ENCODE measurements at places on chromosomes 11 and 22. TPM values are rescaled to one million over a fixed set of nuclear protein-coding genes. Genes with fewer than 3 reads are reported as not detected.

GUCY1A2 gene
- 0.50 TPM for total RNA-seq

IL10RA gene
- 0.26 TPM for total RNA-seq

HPX gene
- total RNA-seq, result 0.83 TPM

KRTAP5-1 gene
- not detected for total RNA-seq

SLC16A8 gene
- total RNA-seq, result under 0.01 TPM

CD59 gene
- 380 TPM for total RNA-seq

BARX2 gene
- not detected for total RNA-seq

NPTXR gene
- 2.0 TPM for total RNA-seq

CEP164 gene
- 33.5 TPM for total RNA-seq

HEPN1 gene
- not detected for total RNA-seq

INPP5J gene
- total RNA-seq, result 0.26 TPM

RELT gene
- 0.77 TPM for total RNA-seq

CYP2D6 gene
- 0.33 TPM for total RNA-seq

THOC5 gene
- total RNA-seq, result 47.8 TPM

SULT4A1 gene
- total RNA-seq, result under 0.01 TPM

AQP11 gene
- 11.2 TPM for total RNA-seq

DNA sequence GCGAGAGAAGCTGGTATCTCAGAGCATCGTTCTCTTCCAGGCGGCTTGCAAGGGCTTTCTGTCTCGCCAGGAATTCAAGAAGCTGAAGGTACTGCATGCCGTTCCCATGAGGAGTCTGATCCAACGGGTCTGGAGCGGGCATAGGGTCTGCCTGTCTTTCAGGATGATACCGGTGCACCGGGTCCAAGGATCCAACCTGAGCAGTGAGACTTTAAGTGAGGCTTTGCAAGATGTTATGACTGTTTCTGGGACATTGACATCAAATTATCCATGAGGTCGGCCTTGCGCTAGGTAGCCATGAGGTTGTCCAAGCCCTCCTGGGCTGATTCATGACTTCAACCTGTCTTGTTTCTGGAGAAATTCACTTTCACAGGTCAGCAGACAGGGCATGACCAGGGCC is 132.3 kb downstream of the MYO18B start:
- DNase-seq, result no peak

DNA sequence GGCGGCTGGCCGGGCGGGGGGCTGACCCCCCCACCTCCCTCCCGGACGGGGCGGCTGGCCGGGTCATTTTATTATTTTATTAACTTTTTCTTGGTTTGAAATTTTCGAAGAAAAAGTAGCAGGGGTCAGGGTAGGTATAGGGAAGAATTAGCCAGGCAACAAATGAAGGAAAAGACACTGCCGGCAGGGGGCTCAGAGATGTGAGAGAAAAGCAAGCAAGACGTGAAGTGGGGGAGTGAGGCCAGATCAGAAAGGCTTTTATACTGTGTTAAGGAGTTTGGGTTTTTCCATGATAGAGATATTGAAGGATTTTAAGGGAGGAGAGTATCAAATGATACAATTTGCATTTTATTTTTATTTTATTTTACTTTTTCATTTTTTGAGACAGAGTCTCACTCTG is 19.0 kb downstream of the RNF214 start:
- no peak for DNase-seq

DNA sequence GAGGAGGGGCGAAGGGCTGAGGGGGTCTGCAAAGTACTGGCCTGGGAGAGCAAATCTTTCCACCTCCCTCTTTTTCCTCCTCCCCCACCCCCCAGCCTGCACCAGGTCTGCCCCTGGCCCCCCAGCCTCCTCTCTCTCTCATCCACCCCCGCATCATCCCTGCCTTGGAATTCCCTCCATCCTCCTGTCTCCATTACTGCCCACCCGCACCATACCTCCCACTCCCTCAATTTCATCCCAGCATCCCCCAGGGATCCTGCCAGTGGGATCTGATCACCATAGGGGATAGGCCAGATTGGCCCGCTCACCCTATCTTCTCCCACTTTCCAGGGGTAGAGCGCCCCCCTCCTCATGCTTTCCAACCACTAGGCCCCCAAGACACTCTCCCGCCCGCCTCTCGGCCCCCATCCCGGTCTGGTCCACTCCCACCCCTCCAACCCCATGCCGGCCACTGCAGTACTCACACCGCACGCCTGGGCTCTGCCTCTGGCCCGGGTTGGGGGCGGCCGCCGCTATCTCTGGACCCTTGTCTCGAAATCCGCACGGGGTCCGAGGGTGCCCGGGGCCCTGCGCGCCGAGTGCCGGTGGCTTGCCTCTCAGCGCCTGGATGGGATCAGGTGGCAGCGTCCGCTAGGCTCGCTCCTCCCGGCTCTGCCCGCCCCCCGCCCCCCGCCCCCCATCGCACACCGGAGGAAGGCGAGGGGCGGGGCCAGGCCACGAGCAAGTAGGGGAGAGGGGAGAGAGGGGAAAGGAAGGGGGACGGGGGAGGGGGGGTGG is at the start of gene GAL3ST3:
Gene GAL3ST3, minus strand, starts transcription at position 615 of the 777 bp plus-strand sequence. CDS start 3,746 bp downstream, outside the sequence.
- DNase-seq, result no peak

- no peak for DNase-seq
Measured at GRCh38 chr22:19875531-19876313, 21.0 kb upstream of the GNB1L start.

DNA sequence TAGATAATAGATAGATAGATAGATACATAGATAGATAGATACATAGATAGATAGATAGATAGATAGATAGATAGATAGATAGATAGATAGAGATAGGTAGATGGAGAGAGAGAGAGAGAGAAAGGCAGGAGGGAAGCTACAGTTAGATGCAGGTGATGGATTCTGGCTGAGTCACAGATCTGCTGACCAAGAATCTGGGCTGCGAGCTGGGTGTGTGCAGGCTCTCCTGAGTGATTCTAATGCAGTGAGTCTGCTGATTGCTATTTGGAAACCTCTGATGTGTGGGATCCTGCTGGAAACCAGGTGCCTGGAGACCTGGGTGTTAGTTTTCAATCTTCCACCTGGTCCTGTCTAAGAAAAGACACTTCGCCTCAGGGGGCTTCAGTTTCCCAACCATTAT is 1441.8 kb downstream of the TBC1D22A start:
- DNase-seq, result no peak

GRCh38 chr11:67303835-67304411 is 593 bp downstream of the SSH3 start:
- DNase-seq, result no peak

GRCh38 chr11:107203656-107204055 is 185.4 kb upstream of the GUCY1A2 start:
- no peak for DNase-seq

DNA sequence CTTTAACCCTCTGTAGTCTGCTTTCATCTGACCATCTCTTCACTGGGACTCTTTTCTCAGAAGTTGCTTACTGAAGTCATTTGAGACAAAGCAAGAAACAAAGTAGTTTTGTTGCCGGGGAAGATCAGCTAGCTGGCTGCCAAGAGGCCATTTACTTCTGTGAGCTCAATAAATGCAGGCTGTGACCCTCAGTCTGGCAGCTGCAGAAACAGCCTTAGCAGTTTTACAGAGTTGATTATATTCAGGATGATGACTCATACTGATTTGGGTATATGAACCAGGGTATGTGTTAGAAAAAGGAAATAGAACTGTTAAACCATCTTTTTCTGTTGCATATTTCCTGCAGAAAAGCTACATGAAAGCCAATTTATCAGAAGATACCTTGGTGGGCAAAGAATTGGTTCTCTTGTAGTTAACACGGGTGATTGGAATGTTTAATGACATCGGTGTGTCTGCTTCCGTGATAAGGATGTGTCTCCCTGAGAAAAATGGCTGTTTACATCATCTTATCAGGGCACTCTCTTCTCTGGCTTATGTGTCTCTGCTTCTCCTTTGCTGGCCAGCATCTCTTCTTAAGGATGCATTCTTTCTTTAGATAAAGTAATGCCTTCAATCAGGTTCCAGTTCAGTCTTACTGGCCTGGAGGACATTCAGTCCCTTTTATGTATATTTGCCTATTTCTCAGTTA is 18.5 kb downstream of the FIBIN start:
- peak; percentile 88 for DNase-seq

DNA sequence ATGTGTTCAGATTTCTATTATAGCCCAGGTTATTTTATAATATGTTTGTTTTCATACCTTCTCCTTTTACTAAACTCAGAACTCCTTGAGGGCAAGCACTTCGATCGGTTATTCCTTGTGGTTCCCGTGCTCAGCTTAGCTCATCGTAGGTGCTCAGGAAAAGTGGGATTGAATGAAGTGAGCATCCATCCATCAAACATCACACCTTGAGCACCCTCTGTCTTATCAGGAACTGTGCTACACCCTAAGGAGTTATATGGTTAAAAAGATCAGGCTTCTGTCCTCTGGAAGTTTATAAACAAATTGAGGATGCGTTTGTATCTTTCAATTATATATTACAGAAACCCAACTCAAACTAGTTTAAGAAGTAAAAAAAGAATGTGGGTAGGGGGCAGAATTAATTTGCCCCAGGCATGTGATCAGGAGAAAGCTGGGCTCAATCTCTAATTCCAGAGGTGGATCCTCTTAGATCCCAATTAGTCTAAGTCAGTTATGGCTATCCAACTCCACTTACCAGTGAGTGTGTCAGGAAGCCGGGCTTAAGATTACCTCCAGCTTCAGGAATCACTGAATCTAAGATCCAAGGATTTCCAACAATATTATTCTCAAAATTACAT is 59.9 kb upstream of the RRAS2 start:
- no peak for DNase-seq

- no peak for DNase-seq
Measured at GRCh38 chr11:128666397-128666796, 27.5 kb upstream of the FLI1 start.

DNA sequence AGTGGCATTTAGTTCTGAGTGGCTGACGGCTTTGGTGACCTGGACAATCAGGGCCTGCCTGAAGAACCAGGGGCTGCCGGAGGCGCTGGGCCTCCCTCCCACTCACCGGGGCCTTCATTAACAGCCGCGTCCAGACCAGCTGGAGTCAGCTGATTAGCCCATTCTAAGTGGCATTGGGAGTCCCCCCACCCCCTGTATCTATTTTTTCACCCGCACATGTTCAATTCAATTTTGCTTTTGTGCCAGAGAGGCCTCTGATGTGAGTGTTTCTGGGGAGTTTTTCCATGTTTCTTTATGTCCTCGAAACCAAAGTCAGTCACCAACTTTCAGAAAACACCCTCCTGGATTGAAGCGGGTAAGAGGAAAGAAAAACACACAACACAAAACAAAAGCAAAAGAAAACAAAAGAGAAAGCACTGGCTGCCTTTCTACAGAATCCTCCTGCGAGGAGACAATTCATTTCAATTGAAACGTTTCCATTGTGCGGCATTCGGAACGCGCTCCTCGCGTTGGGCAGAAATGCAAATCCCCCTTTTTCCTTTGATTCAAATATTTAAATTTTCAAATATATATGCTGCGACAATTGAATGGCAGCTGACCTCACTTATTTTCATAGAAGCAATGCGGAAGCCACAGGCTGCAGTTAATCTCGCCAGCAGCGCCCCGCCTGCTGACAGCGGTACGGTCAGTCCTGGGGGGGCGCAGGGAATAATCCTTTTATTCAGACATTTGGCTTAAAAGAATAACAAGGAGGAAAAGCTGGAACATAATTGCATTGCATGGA is 17.7 kb downstream of the CDKN1C start:
- no peak for DNase-seq

GRCh38 chr11:108160970-108161566 is 39.7 kb downstream of the ACAT1 start:
- no peak for DNase-seq

- no peak for DNase-seq
Measured at GRCh38 chr11:76863196-76863777, 2.6 kb downstream of the ACER3 start.

GRCh38 chr11:130937051-130937450 is 20.8 kb upstream of the SNX19 start:
- DNase-seq, result no peak

GRCh38 chr11:81380395-81380794 is 1353.3 kb downstream of the FAM181B start:
- DNase-seq, result no peak

DNA sequence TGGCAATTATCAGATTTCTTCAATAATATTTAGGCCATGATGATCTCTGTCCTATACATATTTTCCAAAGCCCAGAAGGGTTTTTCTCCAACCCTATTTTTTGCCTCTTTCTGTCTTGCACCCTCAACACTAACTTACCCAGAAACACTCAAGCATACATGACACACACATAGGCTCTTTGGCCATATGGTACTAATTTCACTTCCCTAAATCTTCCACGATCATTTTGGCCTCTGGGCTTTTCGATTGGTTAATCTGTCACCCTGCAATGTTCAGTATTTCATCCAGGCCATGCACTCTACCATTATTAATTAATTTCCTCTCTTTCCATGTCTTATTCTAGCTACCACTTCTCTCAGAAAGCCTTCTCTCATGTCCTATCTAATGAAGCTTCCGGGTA is 59.8 kb downstream of the LUZP2 start:
- no peak for DNase-seq

DNA sequence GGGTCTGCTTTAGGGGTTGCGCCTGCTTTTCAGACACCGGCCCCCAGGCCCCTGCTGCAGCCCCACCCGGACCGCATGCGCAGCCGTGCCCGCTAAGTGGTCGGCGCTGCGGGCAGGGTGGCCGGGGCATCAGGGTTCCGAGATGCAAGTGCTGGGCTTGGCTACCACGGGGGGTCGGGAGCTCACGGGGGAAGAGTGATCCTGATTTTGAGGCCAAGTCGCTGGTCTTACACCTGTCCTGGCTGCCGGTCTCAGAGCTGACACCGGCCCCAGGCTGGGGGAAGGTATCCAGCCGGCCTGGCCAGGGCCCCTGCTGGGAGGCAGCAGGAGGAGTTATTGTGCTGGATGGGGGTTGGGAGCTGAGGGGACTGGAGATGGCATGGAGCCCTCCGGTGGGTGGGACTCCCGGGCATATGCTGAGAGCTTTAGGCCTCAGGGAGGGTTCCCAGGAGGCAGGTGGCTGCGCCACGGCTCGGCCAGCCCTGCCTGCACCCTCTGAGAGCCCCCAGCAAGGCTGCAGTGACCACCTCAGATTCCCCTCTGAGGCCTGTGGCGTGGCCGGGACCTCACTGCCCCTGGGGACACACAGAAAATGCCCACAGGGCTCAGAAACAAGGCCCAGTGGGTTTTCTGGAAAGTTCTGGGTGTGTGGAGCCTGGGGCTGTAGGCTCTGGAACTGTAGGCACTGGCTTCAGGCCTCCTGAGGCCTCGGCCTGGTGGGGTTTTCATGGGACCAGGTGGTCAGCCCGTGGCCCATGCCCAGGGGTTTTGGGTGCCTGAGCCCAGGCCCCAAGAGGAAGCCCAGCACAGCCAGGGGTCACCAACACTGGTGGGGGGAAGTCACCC is 4.4 kb upstream of the MUC5AC start:
- DNase-seq, result peak; percentile 6

GRCh38 chr11:134655189-134655989 is 243.3 kb upstream of the B3GAT1 start:
- DNase-seq, result no peak

GRCh38 chr11:123313262-123313661 is 116.8 kb upstream of the GRAMD1B start:
- DNase-seq, result no peak

DNA sequence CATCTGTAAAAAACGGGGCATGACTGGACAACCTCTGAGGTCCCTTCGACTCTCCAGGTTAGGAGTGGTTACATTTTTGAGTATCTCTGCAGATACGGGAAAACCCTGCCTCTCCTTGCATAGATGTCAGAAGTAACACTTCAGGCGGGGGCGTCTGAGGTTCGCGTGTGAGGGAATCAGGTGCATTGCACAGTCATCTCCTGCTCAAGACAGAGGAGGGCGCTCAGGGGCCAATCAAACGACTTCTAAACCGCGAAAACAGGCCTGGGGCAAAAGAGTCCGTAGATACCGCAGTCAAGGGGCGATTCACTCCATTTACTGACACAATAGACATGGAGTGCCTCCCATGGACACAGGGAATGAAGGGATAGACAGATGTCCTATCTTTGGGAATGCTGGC is 31.7 kb downstream of the KIRREL3 start:
- peak; percentile 11 for DNase-seq
